Activated T-helper 1 cell treated with anti-CD3 and anti-CD28 coated beads, Interleukin-2, amount 50 U/mL, for 16 hours (primary cell): ENCODE measurements at places on chromosomes 2 and 18.

GRCh38 chr2:105875241-105875640 is 130.5 kb downstream of the NCK2 start:
- DNase-seq: no peak

- DNase-seq: no peak
These were observed 76.7 kb downstream of the C18orf54 start for GRCh38 chr18:54434453-54434852.

GRCh38 chr2:12014088-12014960 is 267.9 kb downstream of the LPIN1 start:
- DNase-seq: no peak

DNA sequence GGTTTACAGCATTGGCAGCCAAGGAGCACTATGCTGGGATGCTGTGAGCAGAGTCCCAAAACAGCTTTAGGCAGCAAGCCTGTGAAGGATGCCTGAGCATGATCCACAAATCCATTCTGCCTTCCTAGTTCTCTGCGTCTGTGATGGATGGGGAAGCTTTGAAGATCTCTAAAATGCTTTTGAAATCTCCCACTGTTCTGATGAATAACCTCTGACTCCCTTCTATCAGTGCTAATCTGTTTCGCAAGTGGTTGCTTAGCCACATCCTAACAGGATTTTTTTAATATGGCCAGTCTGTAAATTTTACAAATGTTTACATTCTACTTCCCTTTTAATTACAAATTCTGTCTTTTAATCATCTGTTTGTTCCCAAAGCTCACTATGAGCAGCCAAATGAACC is 319.2 kb downstream of the GULP1 start:
- no peak for DNase-seq
